ENCODE measurements at places on chromosomes 1 and 21. TPM values are rescaled to one million over a fixed set of nuclear protein-coding genes. Genes with fewer than 3 reads are reported as not detected.
A peak's percentile ranks its signal among the peaks of the same experiment; 100 is the strongest.

The AMY1C gene
- not detected for total RNA-seq

The LAD1 gene
- 0.16 TPM for total RNA-seq

DNA sequence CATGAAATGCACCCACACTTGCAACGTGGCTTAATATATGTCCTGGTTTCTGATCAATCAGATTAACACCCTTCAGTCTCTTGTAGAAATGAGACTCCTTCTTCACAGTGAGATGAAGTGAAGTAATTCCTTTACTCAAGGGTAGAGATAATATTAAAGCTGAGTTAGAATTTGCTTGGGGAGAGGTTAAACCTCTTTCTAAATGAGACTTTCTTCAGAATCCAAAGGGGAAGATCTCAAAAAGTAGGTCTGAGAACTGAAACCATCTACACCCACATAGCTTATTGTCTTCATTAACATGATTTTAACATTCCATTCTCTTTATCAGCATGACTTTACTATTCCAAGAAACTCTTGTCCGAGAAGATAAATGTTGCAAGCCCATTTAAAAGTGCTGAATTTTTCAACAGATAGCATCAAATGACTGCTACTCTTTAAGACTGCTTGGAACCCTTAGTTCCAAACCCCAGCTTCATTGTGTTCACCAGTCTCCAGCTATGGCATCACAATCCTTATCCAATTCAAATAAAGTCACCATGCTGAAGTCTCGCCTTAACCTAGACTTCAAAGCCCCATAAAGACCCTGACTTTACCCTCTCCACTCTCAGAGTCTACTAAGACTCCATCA lies 19.2 kb upstream of the TRAF3IP3 start:
- no peak for DNase-seq

DNA sequence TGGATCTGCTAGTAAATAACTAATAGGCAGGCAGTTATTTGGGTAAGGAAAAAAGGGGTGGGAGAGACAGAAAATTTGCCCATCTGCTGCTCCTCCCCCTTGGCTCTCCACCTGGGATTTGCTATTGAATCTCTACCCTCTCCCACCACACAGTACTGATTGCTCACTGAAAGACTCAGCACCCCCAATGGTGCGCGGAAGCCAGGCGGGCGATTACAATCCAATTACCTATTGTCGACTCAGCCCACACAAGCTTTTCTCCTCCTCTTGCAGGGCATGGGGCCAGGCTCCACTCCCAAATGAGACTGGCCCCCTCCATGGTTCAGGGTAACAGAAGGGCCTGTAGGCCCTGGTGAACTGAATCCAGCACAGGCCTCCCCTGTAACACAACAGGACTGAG lies 2.7 kb upstream of the HMGN2 start:
- no peak for DNase-seq

DNA sequence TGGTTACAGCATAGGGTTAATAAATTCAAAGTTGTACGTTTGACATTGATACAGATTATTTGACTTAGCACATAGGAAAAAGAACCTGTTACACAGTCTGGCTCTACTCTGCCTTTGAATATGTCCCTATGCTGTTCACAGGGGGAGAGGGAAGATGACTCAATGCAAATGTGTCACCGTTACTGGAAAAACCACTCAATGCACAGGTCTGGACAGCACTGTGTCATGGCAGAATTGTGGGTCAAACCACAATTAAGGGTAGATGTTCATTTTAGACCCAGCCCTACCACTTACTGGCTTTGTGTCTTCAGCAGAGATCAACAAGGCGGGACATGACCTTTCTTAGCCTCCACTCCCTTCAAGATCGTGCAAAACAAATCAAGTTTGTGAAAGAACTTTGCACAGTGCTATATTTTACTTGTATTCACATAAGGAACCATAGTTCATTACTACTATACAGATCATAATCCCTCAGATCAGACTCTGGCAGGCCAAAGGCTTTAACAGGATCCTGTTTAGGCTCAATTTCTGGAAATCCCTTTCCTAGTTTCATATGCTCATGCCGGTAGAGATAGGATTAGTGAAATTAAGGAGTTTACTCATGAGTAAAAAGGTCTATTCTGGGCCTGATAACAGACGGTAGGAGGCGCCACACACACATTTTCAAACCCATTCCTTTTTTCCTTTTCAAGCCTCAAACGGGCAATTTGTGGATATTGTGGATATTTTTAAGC lies 22.1 kb downstream of the EIF2D start:
- no peak for DNase-seq

DNA sequence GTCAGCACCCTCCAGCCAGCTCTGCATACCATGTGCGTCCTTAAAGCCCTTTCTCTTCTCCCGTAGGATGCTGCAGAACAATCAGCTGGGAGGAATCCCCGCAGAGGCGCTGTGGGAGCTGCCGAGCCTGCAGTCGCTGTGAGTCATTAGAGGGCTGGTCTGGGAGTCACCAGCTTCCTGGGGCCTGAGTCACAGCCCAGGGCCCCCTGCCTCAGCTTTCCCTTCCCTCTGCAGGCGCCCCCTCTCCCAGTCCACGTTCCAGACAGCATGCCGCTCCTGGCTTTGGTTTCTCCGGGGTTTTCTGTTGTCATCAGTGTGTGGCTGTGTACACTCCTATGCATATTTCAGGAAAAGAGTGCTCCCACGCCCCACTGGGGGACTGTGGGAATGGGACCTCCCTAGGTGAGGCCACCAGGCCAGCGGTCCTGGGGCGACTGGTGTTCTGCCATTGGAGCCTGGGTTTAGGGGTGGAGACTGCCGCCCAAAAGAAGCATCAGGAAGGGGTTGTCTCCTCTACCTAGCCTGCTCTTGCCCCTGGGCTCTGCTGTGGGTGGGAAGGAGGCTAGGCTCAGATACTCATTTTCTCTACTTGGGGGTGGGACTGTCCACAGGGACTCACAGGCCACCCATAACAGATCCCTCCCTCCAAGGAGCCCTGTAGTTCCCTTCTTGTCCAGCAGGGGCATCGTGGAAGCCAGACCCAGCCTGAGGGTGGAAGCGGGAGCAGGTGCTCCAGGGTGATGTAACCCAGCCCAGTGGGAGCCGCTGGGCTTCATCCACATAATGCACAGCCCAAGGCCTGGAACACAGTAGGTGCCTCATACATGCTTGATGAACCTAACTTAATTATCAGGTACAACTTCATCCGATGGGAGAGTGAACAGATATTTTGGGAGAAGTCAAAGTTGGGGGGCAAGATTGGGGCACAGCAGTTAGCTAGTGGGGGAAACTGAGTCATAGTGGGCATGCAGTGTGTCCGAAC lies 42.5 kb downstream of the LGR6 start:
- DNase-seq = peak; percentile 96

DNA sequence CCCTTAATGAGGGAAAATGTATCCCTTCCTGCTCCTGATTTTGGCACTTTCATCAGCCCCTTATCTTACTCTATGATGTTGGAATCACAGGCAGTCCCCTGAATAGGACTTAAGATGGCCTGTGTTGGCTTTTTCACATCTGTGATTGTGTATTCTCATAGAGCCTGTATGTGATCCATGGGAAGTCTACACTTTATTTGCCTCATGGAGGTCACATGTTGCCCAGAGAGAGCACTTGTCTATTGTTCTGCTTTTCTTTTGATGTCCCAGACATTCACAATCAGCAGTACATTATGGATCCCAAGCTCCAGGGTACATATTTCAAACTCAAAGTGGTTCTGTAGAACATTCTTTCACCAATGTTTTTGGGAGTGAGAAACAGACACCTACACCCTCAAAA lies 885.2 kb upstream of the ADGRL2 start:
- DNase-seq = no peak

- no peak for DNase-seq
These were observed 102.3 kb downstream of the OSBPL9 start for GRCh38 chr1:51719146-51719545.

DNA sequence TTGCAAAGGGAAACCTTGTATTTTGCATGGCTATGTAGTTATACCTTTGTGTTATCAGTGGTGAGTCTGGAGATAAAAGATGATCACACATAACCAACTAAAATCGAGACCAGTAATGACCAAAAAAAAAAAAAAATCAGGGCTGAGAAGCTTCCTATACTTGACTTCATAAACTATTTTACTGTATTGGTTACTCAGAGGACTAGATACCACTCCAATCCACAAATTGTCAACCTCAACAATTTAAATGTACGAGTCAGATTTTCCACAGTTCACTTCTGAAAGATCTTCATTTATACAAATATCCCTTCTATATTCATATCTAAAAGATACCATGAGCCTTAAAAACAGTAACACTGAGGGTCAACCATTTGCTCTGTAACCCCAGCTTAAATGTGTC lies 71.7 kb downstream of the NRIP1 start:
- no peak for DNase-seq

Measured in osteocyte (in vitro differentiated cells).